ENCODE measurements at places on chromosomes 4 and X. TPM values are rescaled to one million over a fixed set of nuclear protein-coding genes. Genes with fewer than 3 reads are reported as not detected.

DNA sequence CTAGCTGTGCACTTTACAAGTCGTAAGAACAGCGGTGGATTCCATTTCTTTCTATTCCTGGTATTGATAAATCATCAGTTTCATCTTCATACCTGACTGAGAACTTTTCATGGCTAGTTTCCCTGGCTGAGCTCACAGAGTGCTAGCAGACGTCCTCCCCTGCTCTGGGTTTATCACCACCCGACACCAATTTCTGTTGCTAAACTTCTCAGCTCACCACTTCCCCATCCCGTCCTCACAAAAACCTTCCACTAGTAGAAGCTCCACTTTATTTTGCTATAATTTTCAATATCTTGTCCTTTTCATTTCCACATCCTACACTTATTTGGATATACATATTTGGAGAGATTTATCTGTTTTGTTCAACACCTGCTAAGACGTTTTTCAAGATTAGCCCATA lies 869.4 kb upstream of the FRG1 start:
- no peak overlapping the region for H3K4me3 ChIP-seq
- no peaks in the 10 kb centered on the region for H3K4me1 ChIP-seq
- DNase-seq = no peak
- H3K36me3 ChIP-seq = no peaks in the 10 kb centered on the region

The ZNF518B gene
- 22.9 TPM for total RNA-seq

- DNase-seq = no peak
- H3K4me1 ChIP-seq = no peaks in the 10 kb centered on the region
- no peak overlapping the region for H3K27ac ChIP-seq
- no peaks in the 10 kb centered on the region for H3K27me3 ChIP-seq
- H3K36me3 ChIP-seq = no peaks in the 10 kb centered on the region
- H3K4me3 ChIP-seq = no peak overlapping the region
Measured at GRCh38 chrX:20362268-20363267, 95.9 kb upstream of the RPS6KA3 start.

GRCh38 chr4:176268963-176269362 lies at the start of gene ASB5:
Gene ASB5 (minus strand): TSS chr4:176269222. CDS start chr4:176269108, 114 bp downstream.
- H3K27ac ChIP-seq = no peak within 1 kb of the TSS
- DNase-seq = no peak
- H3K4me1 ChIP-seq = no peaks in the 10 kb centered on the region
- no peak within 1 kb of the TSS for H3K4me3 ChIP-seq

The DNAAF6 gene
- total RNA-seq = not detected

The CYBB gene
- total RNA-seq = 0.25 TPM

GRCh38 chr4:119231491-119231890 lies 19.0 kb downstream of the USP53 start:
- no peaks in the 10 kb centered on the region for H3K27me3 ChIP-seq
- peaks cover 5% of the 10 kb centered on the region for H3K4me1 ChIP-seq
- no peak overlapping the region for H3K27ac ChIP-seq
- no peak for DNase-seq
- H3K4me3 ChIP-seq = no peak overlapping the region

The TKTL2 gene
- not detected for total RNA-seq

DNA sequence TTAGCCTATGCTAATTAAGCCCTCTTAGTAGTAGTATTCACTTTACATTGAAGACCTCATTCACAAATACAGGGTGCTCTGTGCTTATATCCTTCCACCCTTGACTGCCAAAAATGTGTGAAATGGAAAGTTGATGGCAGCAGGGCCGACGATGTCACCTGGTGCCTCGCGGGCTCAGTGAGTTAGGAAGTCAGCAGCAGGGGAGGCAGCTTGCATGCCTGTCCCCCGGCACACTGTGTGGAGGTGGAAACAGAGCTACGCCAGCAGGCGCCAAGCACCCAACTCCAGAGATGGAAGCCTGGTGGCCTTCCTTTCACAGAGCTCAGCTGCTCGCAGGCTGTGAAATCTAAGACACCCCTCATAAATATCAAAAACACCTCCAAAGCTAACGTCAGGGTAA lies 8.4 kb downstream of the MSL3 start:
- peaks cover 62% of the 10 kb centered on the region for H3K36me3 ChIP-seq
- peak overlapping the region; percentile 98 for H3K4me3 ChIP-seq
- DNase-seq = no peak
- H3K4me1 ChIP-seq = peaks cover 63% of the 10 kb centered on the region

DNA sequence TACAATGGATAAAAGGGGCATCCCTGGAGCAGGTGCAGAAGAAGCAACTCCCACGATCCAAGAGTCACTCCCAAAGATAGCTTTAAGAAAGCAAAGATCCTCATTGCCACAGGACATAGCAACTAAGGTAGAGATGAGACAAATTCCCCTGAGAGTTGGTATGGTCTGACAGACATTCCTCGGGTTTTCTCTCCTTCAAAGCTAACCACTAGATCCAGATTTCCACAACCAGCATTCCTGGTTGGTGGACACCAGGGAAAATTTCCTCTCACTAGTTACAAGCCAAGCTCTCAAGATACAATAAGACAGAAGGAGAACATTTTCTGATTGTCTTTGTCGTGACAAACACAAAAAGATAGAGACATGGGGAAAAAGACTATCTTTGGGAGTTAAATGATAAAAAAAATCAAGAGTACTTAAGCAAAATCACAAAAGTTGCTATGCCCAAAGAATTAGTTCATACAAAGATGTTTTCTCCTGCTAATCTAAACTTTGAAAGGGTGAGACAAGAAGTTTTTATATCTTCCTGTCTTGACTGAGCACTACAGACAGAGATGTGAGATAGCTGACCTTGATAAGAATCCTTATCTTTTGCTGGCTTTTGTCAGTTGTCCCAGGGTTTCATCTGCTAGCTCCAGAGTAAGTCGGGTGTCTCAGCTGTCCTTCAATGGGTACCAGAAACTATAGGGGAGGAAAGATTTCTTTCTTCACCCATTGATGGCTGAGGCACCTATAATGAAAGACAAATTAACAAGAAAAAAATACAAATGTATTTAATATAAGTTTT lies 200.5 kb downstream of the CENPC start:
- no peaks in the 10 kb centered on the region for H3K27me3 ChIP-seq
- H3K4me1 ChIP-seq = no peaks in the 10 kb centered on the region

- no peak overlapping the region for H3K4me3 ChIP-seq
- no peak for DNase-seq
- H3K27ac ChIP-seq = no peak overlapping the region
- no peaks in the 10 kb centered on the region for H3K27me3 ChIP-seq
- no peaks in the 10 kb centered on the region for H3K36me3 ChIP-seq
- H3K4me1 ChIP-seq = no peaks in the 10 kb centered on the region
Measured at GRCh38 chr4:101753721-101754120, 36.8 kb upstream of the BANK1 start.

DNA sequence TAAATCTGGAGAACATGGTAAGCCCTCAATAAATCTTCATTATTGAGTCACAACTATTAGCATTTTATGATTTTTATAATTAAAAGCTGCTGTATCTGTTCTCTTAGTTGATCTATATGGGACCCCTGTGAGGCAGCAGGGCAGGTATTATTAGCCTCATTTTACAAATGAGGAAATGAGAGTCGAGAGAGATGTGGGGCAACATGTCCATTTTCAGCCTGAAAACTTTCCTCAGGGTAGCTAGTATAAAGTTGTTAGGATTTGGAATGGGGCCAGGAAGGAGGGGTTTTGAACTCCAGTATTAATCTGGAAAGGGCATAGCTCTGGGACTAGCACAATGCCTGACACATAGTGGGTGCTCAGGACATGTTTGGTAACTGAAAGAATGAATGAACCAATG lies 191.7 kb upstream of the GPC4 start:
- no peak overlapping the region for H3K27ac ChIP-seq
- no peaks in the 10 kb centered on the region for H3K36me3 ChIP-seq
- H3K27me3 ChIP-seq = no peaks in the 10 kb centered on the region
- no peak for DNase-seq
- H3K4me1 ChIP-seq = no peaks in the 10 kb centered on the region
- no peak overlapping the region for H3K4me3 ChIP-seq

DNA sequence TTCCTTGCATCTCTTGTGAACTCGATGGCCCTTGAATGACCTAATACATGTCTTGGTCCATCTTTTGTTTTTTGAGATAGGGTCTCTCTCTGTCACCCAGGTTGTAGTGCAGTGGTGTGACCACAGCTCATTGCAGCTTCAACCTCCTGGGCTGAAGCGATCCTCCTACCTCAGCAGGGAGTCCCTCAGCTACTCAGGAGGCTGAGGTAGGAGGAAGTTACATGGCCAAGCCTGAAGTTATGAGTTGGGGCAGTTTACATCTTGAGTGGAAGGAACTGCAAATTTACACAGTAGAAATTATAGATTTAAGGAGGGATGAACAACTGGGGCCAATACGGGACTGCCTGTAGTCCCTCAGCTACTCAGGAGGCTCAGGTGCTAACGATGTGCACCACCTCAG lies 97.2 kb upstream of the METTL14 start:
- H3K4me1 ChIP-seq = no peaks in the 10 kb centered on the region
- no peak for DNase-seq
- H3K27ac ChIP-seq = no peak overlapping the region
- peaks cover 2% of the 10 kb centered on the region for H3K27me3 ChIP-seq

DNA sequence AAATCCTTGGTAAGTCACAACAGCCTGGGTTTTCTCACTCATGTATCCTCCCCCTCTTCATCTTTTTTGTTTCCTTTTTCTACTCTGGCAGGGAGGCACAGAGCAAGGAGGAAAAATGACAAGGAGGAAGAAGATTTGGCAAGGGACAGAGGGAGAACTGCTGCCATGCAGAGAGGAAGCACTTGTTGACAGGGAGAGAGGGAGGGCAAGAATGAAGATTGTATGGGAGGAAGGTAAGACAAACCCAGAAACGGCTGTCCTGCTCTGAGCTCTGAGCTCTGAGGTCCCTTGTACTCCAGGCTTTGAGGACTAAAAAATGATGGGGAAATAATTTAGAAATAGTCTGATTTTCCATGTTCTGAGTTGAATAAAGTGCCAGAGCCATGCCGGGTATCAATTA lies 123.9 kb downstream of the DCHS2 start:
- no peak for DNase-seq
- no peaks in the 10 kb centered on the region for H3K36me3 ChIP-seq
- no peak overlapping the region for H3K27ac ChIP-seq
